8988T (cell line): ENCODE measurements at places on chromosomes 3 and 15.

- DNase-seq, result no peak
Measured at GRCh38 chr3:144590854-144591253, 619.2 kb downstream of the DIPK2A start.

GRCh38 chr3:99637368-99638111 lies 854 bp upstream of the COL8A1 start:
- DNase-seq, result no peak

GRCh38 chr3:86087160-86087871 lies 903.6 kb downstream of the VGLL3 start:
- DNase-seq, result no peak

GRCh38 chr3:69568458-69568857 lies 170.8 kb upstream of the MITF start:
- DNase-seq, result no peak

DNA sequence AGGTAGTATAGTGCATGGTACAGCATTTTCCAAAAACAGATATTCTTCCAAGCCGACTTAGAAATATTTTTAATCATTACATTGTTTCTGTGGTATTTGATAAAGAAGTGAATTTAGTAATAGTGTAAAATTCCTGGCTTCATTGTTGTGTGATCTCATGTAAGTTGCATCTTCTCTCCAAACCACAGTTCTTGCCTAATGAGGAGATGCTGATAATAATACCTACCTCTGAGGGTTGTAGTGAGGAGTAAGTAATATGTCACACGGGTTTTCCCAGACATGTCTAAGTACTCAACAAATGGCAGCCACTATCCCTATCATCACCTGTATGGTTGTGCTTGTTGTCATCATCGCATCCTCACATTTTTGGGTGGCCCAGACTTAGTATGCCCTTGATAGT lies 167.3 kb downstream of the SLCO3A1 start:
- no peak for DNase-seq

GRCh38 chr15:72397796-72398588 lies at the start of gene TMEM202:
Gene TMEM202 (plus strand): TSS chr15:72398305. CDS start chr15:72398327, 22 bp downstream.
- no peak for DNase-seq

GRCh38 chr15:29266052-29266582 lies 3.5 kb downstream of the NSMCE3 start:
- no peak for DNase-seq

DNA sequence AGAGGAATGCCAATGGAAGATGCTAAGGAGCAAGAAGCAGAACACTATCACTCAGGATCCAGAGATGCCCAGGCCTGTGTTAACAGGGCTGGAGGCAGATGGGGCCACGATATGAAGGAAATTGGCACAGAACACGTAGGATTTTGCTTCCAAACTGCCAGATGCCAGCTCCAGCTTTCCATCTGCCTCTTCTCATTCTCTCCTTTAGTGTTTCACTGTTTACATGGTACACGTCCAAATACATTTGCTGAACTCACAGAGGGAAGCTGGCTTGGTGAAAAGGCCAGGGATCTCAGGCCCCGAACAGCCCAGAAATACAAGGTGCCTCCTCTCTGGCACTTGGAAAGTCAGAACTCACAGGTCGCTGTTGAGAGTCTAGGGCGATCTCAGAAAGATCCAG lies 187.0 kb downstream of the NTRK3 start:
- DNase-seq, result no peak

DNA sequence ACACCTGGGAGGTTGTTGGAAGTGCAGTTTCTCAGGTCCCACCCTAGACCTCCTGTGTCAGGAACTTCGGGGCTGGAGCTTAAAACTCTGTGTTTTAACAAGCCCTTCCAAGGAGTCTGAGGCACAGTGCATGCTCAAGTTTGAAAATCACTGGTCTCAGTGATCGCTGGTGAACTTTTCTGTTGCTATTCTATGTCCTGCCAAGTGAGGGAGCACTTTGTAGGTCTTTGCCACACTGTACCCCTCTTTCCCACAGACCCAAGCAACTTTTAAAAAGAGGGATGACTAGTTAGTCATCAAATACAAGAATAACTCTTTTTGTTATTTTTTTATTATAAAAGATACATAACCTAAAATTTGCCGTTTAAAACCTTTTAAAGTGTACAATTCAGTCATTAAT lies 133.7 kb downstream of the AGBL1 start:
- DNase-seq, result no peak

DNA sequence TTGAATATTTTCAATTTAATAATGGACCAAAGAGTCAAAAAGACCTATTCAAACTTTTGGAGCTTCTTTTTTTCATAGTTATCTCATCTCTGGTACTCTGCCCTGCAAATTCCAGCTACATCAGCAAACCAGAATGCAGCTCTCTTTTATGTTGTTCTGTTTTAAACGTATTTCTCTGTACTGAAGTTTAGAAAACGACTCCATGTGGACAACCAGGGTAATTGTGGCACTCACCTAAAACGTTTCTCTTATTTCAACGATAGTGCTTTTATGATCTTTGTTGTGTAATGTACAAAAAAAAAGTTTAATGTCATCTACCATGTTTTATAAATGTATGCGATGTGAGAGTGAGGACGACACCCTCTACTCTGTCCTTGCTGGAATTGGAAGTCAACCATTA lies 1472.3 kb upstream of the GBE1 start:
- DNase-seq, result no peak

DNA sequence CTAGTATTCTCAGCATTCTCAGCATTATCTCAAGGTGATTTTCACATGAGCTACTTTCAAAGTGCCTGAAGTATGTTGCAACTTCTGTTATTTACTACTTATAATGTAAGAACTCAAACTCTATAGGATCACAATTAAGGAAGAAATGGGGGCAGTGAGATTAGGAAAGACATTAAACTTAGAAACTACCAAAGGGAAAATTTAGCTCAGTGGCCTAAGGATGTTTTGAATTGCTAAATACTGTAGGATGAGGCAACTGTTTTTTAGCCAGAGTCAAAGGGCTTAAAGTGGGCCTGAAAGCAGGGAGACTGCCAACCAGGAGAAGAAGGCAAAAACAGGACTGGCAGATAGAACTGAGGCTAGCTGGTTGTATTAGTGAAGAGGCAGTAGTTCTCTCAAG lies 55.5 kb upstream of the MBNL1 start:
- DNase-seq, result no peak

GRCh38 chr3:176442326-176442725 lies 755.0 kb downstream of the TBL1XR1 start:
- DNase-seq, result no peak

DNA sequence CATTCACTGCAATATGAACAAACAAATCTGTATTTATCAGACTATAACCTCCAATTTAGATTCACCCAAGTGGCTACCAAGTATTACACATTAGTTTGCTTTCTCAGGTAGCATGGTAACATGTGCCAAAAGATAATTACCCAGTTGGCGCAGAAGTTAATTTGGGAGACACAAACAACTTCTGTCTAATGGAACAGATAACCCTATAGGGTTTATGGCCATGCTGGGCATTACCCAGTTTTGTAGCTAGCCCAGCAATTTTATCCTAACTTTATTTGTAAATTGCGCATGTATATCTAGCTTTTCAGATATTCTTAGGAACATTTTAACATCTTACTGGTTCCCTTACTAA lies 780 bp downstream of the RPL22L1 start:
- no peak for DNase-seq

- DNase-seq, result no peak
Measured at GRCh38 chr3:96843505-96844203, 29.3 kb downstream of the EPHA6 start.

- no peak for DNase-seq
Measured at GRCh38 chr3:14376348-14377043, 25.9 kb upstream of the SLC6A6 start.

DNA sequence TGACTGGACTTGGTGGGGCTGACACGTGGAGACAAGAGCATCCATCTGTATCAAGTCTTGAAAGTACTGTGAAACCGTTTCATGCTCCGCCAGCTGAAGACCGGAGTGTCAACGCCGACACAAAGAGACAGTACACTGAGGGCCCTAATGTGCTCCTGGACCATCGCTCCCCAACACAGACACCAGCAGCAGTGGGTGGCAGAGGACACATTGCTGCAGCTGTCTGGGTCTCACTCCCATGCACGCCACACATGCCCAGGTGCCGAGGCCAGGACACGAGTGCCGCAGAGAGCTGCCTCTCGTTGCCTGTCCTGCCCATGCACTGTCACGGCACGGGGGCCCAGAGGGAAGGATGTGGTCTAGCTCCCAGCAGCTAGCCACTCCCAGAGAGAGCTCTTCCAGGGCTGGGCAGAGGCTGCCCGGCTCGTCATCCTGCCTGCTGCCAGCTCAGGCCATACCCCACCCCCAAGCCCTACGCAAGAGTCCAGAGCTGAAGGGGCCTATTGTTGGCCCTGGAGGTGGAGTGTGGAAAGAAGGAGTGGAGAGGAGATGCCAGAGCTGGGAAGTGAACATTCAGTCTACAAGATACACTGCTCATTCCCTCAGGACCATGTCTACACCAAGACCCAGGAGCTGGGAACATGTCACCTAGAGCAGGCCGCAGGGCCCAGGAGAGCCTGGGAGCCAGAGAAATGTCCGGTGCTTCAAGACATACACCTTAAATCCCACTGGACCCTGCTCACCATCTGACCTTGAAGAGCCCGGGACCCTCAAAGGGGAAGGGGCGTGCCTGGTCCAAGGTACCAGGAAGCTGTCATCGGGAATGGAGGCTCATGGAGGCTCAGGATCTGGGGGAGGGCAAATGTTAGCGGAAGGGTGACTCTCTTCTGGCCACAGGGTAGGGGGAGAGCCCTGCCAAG lies 7.7 kb downstream of the TNK2 start:
- DNase-seq, result no peak

DNA sequence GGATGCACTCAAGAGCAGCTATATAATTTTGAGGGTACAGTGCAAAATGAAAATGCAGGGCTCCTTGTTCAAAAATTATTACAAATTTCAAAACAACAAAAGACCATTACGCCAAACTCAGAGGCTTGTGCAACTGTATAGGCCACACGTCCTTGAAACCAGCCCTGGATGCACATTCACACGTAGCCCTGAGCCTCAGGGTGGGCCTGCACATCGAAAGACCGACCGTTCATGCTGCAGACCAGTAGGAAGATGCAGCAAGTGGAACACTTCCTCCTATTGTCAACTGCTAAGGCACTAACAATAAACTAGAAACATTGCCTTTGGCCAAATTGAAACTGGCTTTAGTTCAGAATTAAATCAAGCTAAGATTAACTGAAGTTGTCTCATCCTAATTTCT lies 174.7 kb downstream of the SHOX2 start:
- no peak for DNase-seq

GRCh38 chr3:24562895-24563294 lies 68.2 kb upstream of the THRB start:
- no peak for DNase-seq

DNA sequence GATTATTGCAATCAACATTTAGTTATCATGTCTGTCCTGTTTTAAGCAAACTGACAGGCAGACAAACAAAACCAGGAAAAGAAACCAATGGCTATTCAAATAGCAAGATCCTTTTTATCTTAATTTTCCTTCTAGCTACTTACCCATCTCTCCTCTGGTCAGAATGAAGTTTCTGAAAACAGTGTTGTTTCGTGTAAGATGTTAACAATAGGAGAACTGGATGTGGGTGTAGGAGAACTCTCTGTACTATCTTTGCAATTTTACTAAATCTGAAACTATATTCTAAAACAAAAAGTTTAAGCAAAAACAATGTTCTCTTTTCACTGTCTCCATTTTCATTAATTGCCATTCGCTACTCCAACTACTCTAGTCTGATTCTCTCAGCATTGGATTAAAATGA lies 726.4 kb downstream of the ZNF385D start:
- no peak for DNase-seq

- no peak for DNase-seq
Measured at GRCh38 chr3:127493924-127494646, 96.4 kb downstream of the TPRA1 start.

DNA sequence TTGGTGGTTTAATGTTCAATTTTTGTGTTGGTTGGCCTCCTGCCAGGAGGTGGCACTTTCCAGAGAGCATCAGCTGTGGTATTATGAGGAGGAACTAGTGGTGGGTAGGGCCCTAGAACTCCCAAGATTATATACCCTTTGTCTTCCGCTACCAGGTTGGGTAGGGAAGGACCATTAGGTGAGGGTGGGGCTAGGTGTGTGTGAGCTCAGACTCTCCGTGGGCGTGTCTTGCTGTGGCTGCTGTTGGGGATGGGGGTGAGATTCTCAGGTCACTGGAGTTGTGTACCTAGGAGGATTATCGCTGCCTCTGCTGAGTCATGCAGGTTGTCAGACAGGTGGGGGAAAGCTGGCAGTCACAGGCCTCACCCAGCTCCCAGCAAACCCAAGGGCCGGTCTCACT lies 187.1 kb downstream of the DPH6 start:
- no peak for DNase-seq

DNA sequence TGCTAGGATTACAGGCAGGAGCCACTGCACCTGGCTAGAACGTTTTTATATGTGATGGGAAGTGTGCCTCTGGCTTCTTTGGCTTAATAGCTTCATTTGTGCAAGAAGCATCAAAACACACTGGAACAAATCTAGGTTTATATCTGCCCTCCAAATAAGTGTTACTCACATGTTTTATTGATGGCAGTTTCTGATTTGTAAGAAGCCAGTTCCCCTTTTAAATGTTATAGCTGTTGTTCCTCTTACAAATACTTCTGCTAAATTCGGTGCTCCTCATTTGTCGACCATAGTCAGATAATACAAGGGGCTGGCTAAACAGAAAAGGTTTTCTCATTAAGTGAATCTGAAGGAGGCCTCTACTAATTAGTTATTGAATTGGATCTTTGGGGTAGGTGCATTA lies 307.1 kb upstream of the SEMA6D start:
- DNase-seq, result no peak

DNA sequence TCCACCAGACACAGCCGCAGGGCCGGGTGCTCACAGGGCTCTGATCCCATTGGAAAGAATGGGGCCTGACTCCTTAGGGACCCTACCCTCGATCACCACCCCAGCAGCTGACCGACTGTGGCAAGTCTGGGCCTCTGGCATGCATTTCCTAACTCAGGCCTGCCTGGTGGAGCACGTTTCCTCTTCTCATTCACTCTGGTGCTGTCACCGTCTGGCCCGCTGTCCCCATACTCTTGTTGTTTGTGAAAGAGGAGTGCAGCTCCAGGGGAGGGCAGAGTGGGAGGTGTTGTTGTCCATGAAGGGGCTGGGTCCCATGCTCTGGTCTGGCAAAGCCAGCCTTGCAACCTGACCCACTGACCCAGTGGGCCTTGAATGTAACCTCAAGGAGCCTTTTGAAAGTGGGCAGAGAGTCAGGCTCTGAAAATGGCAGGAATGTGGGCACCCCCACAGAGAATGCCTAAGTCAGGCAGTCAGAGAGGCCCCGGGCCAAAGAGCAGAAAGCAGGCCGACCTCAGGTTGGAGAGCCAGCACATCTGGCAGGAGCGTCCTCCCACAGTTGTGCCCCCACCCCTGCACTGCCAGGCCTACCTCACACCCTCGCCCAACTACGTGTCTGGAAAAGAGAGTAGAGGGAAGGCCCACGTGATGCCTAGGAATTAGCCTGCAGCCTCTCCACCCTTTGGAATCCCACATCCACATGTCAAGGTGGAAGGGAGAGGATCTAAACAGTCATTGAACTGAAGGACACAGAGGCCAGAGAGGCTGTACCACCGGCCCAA lies 10.9 kb downstream of the SEMA7A start:
- DNase-seq, result no peak

GRCh38 chr15:48962662-48963523 lies 826 bp downstream of the SHC4 start:
- no peak for DNase-seq

- no peak for DNase-seq
Measured at GRCh38 chr15:33278816-33279612, 31.8 kb upstream of the RYR3 start.
